Adrenal gland (tissue), 19 donors: ENCODE measurements at places on chromosomes 1 and 21.
A peak's percentile ranks its signal among the peaks of the same experiment; 100 is the strongest.

DNA sequence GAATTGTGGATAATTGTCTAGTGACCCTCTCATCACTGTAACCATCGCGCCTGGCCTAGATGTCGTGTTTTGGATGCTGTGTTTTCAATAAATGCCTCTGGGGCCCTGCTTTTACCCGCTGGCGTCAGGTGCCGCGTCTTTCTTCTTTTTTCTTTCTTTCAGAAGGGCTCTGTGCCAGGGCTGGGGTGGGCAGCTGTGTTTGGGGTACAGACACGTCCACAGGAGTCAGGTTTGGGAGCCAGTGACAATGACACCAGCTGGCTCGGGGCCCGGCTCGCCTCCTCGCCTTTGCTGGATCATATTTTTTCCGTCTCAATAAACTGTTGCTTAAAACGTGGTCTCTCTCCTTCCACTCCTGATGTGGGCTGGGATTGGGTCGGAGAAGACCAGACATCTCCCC, 16.1 kb downstream of the TMEM201 start:
- DNase-seq, result no peak
- H3K36me3 ChIP-seq, result no peaks in the 10 kb centered on the region
- no peak overlapping the region for H3K27ac ChIP-seq
- peaks cover 11% of the 10 kb centered on the region for H3K4me1 ChIP-seq
- no peak overlapping the region for H3K4me3 ChIP-seq
- H3K27me3 ChIP-seq, result no peaks in the 10 kb centered on the region

GRCh38 chr1:21896652-21897532, 40.2 kb downstream of the HSPG2 start:
- H3K27ac ChIP-seq, result peak overlapping the region; percentile 93
- peaks cover 15% of the 10 kb centered on the region for H3K36me3 ChIP-seq
- H3K4me3 ChIP-seq, result no peak overlapping the region
- no peaks in the 10 kb centered on the region for H3K27me3 ChIP-seq

GRCh38 chr1:194309269-194309668, 1122.9 kb upstream of the B3GALT2 start:
- no peak overlapping the region for H3K4me3 ChIP-seq
- H3K27ac ChIP-seq, result no peak overlapping the region
- DNase-seq, result no peak
- H3K36me3 ChIP-seq, result no peaks in the 10 kb centered on the region

DNA sequence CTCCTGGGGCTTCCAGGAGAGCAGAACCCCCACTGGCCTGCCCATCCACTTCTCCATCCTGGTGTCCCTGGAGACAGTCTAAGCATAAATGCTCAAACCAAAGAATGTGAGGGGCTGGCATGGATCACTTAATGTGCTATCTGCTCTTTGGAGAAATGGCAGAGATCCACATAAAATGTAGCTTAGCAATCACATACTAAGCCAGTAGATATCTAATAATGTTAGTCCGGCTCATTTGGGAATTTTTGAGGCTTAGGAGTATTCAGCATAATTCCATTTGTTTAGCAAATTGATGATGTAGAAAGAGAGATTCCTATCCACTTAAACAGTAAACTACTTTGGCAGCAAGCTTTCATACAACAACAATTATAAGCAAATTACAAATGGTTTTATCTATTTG, 90.7 kb downstream of the TENT5C start:
- H3K4me3 ChIP-seq, result no peak overlapping the region
- peak overlapping the region; percentile 60 for H3K27ac ChIP-seq
- H3K27me3 ChIP-seq, result no peaks in the 10 kb centered on the region
- H3K36me3 ChIP-seq, result no peaks in the 10 kb centered on the region
- H3K4me1 ChIP-seq, result no peaks in the 10 kb centered on the region
